ENCODE measurements at places on chromosomes 4 and X.

GRCh38 chr4:126568652-126569570 is 1063.8 kb upstream of the INTU start:
- DNase-seq: no peak

DNA sequence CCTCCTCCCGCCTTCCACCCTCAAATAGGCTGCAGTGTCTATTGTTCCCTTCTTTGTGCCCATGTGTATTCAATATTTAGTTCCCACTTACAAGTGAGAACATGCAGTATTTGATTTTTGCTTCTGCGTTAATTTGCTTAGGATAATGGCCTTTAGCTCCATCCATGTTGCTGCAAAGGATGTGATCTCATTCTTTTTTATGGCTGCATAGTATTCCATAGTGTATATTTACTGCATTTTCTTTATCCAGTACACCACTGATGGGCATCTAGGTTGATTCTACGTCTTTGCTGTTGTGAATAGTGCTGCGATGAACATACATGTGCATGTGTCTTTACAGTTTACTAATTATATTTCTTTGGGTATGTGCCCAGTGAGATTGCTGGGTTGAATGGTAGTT is 51.6 kb upstream of the TMPRSS11B start:
- no peak for DNase-seq

- peak; percentile 12 for DNase-seq
Observed at GRCh38 chr4:162475246-162475645, 311.4 kb upstream of the FSTL5 start.

GRCh38 chrX:108167211-108167872 is 75.8 kb downstream of the ATG4A start:
- peak; percentile 70 for DNase-seq

- DNase-seq: no peak
Observed at GRCh38 chrX:29470030-29470429, 745.3 kb upstream of the MAGEB2 start.

GRCh38 chr4:972651-973424 is 531 bp downstream of the DGKQ start:
- no peak for DNase-seq

- no peak for DNase-seq
Observed at GRCh38 chr4:531076-531475, 32.1 kb downstream of the PIGG start.

DNA sequence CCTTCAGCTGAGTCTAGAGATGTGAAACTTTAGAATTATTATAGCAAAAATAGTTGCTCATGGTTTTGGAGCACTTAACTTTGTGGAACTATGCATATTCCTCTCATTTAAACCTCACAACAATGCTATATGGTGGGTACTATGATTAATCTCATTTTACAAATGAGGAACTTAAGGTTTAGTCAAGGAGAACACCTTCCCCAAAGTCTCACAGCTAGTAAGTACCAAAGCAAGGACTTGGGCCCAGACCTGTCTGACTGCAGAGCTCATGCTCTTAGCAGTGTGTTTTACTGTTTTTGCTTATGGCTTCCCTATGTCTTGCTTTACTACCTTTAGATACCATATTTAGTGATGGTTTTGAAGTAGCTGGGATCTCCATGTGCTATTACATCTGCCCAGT is 5.1 kb downstream of the UBE2A start:
- no peak for DNase-seq

DNA sequence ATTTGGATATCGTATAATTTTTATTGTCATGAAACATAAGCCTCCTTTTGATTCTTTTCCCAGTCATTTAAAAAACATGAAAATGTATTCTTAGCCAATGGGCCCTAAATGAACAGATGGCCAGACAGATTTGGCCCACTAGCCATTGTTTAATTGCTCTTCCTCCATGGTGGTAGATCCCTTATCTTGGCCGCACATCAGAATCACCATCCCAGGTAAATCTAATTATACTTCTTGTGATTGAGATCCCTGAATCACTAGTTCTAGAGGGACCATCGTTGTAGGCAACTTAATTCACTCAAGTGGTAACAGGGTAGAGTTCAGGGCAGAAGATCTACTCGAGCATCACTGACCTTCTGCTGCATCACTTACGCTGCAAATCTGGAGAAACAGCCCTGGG is 24.1 kb upstream of the VCX3A start:
- DNase-seq: no peak

All from brain microvascular endothelial cell (primary cell).